ENCODE measurements at places on chromosomes 7 and 10.
A peak's percentile ranks its signal among the peaks of the same experiment; 100 is the strongest.

GRCh38 chr7:150978126-150978789, at the start of gene KCNH2:
TSS of gene KCNH2 (minus strand) at chr7:150978321. CDS start at chr7:150977913, 408 bp downstream.
- DNase-seq = no peak

GRCh38 chr10:69425511-69426298, 9.0 kb upstream of the TACR2 start:
- no peak for DNase-seq

DNA sequence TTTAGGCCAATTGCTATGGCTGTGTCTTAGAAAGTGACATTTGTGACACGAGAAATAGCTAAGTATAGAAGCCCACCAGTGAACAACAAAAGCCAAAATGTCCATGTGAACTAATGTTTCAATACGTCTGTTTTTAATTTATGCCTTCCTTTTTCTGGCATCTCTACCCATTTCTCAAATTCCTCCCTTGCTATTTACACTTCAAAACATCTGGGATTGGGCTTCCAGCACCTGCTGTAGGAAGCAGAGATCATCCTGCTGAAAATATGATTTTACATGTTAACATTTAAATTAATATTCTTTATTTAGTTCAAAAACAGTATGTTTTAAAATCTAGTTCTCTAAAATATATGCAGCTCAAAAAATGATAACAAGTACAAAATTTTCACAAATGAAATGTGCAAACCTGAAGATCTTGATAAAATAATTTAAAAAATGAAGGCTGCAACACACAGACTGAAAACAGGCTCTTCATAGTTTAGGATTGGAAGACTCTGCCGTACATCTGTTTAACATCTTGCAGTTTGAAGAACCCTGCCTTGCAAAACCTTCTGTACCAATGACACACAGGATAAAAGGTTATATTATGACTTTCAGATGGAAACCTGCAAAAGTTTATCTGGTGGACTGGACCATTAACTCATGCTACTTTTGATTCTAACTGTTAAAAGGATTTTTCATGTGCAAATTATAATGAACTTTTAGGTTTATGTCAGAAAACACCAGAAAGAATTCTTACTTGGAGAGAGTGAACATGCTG, 408.4 kb downstream of the SUGCT start:
- no peak for DNase-seq

- no peak for DNase-seq
Observed at GRCh38 chr10:119362122-119362521, 154.8 kb downstream of the GRK5 start.

- DNase-seq = no peak
Observed at GRCh38 chr10:98331885-98332284, 63.9 kb upstream of the LOXL4 start.

DNA sequence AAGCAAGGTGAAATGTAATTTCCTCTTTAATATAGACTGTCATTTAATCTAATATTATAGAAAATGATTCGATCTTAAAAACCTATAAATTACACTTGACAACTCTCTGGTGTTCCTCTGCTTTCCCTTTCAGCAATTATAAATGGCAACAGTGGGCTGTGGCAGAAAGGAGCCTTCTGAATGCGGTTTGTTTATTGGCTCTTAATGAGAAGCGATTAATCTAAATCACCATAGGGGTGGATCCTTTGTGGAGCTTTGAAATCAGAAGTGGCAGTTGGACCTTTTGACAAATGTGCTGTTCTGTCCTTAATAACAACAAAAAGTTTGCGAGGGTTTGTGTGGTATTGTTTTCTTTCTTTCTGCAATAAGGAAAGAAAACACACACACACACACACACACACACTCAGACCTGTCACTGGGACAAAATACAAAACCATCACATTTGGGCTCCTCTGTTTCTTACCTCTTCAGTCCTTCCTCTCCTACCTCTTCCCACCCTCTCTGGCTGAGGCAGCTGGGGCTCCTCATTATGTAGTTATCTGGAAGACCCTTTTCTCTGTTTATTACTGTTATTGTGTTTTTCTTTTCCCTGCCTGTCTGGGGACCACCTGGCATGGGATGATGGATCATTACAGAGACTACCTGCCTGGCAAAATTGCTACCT, 316.2 kb downstream of the SORCS3 start:
- DNase-seq = no peak

DNA sequence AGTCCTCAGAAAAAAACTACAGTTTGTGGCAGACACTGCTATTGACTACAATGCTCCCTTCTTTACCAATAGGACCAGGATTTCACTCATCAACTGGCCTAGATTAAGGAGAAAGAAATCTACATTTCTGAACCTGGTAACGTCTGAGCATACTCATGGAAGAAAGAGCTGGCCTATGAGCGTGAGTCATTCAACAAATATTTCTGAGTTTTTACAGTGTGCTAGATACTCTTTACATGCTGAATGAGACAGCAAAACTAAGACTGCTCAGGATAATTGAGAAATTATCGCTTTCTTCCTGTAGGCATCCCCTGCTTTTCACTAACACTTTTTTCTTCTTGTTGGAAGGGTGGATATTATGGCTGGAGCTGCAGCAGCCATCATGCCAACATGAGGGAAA, 609.7 kb downstream of the TNS3 start:
- no peak for DNase-seq

DNA sequence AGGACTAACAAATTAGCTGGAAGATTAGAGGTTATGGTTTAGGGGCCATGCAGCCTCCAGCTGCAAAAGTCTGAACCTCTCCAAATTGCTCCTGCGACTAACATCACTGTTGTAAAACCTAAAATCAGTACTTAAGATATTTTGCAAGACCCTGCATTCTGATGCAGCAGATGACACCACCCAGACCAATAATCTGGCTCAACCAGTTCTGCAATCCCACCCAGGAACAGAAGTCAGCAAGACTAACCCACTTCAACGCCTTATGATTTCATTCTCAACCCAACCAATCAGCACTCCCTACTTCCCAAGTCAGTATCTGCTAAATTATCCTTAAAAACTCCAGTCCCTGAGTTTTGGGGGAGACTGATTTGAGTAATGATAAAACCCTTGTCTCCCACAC, 250.8 kb upstream of the MBL2 start:
- no peak for DNase-seq

DNA sequence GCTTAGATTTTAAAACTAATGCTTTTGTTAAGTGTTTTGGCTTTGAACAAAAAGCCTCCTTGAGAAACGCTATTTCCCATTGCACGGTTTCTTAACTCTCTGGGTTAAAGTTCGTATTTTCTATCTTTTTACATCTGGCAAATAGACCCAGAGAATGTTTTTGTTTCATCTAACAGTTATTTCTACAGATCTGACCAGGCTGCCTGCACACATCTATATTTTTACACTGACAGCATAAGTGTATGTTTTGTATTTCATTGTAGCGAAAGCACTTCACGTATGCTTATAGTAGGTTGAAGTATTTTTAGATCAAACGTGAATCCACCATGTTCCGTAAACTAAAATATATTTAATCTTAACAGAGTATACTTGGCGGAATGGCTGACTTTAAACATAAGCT, 477.3 kb downstream of the SDK1 start:
- no peak for DNase-seq

DNA sequence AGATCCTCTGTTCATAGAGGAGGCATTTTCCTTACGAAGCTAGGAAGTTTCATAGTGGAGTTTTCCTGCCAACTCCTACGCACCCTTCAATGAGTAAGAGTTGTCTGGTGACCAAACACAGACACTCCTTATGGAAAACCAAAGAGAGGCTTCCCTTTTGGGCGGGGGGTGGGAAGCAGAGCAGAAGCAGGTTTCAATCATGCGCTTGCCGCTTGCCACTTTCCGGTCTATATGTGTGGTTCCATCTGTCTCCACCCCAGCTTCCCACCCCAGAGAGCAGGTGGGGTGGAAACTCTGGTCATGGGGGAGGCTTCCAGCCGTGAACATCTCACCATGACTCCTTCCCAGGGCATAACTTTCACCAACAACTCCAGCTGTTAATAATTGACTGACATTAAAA, 68.8 kb upstream of the GRB10 start:
- DNase-seq = no peak

GRCh38 chr10:2948127-2948854, 119.1 kb upstream of the PFKP start:
- DNase-seq = no peak

DNA sequence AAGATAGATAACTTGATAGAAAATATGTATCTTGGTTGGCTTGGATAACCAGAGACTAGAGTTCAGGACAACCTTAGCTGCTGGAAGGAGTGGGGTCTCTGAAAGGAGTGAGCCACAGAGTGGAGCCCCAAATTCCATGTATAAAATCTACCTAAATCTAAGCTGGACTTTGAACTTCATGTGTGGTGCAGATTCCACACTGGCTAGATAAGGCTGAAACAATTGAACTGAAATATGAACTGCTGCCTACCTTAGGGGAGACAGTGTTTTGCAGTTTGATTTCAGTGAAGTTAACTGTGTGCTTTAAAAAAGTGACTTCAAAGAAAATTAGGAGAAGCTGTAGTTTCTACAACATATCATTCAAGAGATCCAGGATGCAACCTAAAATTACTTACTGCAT, 123.9 kb downstream of the LRMDA start:
- no peak for DNase-seq

- DNase-seq = no peak
Observed at GRCh38 chr10:24505759-24506158, 217.9 kb downstream of the ARHGAP21 start.

- peak; percentile 42 for DNase-seq
Observed at GRCh38 chr7:2698581-2699288, 10.7 kb downstream of the AMZ1 start.

- peak; percentile 12 for DNase-seq
Observed at GRCh38 chr7:3897430-3898372, 596.6 kb downstream of the SDK1 start.

GRCh38 chr10:51204701-51205100, 130.4 kb downstream of the PRKG1 start:
- DNase-seq = no peak

GRCh38 chr10:104277785-104278184, 8.8 kb downstream of the GSTO2 start:
- DNase-seq = no peak

- DNase-seq = no peak
Observed at GRCh38 chr10:66627156-66627555, 298.7 kb upstream of the LRRTM3 start.

- DNase-seq = no peak
Observed at GRCh38 chr10:43960477-43960876, 311.8 kb upstream of the ZNF32 start.

DNA sequence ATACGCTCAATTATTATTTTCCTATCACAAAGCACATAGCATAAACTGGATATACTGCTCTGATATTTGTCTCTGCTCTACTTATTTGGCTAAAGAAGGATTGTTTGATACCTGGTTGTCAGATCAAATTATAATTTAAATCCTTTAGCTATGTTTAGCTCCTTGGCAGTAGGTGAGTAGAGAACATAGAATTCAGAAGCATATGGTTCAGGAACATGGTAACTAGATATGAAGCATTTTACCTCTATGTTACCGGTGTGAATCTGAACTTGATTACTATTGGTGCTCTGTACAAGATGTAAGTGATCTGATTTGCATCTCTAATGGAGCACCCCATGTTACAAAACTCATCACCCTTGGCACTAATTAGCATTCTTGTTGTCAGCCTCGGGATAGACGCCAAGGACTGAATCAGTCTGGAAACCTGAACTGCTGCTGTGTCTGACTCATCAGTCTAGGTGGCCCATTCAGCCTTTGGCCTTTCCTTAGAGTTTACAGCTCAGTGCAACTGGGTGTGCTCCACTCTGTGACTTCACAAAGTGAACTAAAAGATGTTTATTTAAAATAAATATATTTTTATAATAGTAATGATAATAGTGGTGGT, 12.3 kb upstream of the MYPN start:
- no peak for DNase-seq

- no peak for DNase-seq
Observed at GRCh38 chr10:133405844-133406527, 12.0 kb downstream of the MTG1 start.

DNA sequence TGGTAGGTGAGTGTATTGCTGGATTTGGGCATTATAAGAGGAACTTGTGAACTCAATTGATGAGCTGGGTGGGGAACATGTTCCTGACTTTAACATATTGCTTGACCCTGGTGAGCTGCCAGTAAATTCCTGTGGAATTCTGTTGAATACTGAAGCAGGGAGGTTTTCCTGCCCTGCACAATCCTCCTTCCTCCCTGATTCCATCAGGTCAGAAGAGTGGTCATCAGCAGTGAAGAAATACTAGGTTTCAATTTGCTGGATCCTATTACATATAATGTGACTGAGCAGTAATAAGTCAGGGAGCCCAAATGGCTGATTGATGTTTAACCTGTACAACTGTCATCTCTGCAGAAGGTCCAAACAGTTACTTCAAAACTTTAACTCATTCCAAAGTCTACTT, 581.2 kb downstream of the SUGCT start:
- DNase-seq = no peak

GRCh38 chr7:79504607-79505389, 51.3 kb upstream of the MAGI2 start:
- no peak for DNase-seq

DNA sequence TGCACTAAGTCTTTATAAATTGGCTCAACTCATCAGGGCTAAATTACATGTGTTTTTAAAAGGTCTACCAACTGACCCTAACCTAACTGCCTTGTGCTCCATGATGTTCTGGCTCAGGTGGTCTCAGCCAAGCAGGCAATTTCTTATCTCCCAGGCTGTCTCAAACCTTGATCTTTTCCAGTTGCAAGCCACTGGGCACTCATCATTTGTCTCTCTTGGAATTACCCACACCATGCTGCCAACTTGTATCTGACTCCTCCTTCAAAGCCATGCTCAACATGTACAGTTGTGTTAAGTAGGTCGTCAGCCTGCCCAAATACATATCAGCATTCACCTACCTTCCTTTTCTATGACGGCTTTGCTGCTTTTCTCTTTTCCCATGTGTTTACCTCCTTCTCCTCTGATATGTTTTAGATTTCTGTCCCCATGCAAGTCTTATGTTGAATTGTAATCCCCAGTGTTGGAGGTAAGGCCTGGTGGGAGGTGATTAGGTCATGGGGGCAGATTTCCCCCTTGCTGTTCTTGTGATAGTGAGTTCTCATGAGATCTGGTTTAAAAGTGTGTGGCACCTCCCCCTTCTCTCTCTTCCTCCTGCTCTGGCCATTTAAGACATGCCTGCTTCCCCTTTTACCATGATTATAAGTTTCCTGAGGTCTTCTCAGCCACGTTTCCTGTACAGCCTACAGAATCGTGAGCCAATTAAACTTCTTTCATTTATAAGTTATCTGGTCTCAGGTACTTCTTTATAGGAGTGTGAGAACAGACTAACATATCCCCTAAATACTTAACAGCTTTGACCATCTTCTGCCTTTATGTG, 130.0 kb downstream of the ELAPOR2 start:
- DNase-seq = no peak

- DNase-seq = no peak
Observed at GRCh38 chr7:21605008-21605585, 62.3 kb downstream of the DNAH11 start.

GRCh38 chr7:17021205-17021604, 139.4 kb upstream of the AGR3 start:
- DNase-seq = no peak

GRCh38 chr7:100745184-100745583, 11.8 kb downstream of the ZAN start:
- DNase-seq = no peak

GRCh38 chr7:110373859-110374258, 717.1 kb upstream of the LRRN3 start:
- DNase-seq = no peak
